ENCODE measurements at places on chromosomes 5 and 9. TPM values are rescaled to one million over a fixed set of nuclear protein-coding genes. Genes with fewer than 3 reads are reported as not detected.

PCDHGA3 gene
- total RNA-seq, result 0.27 TPM

SPINK5 gene
- 26.0 TPM for total RNA-seq

OR1Q1 gene
- not detected for total RNA-seq

ATG12 gene
- 45.9 TPM for total RNA-seq

FOXD4L5 gene
- not detected for total RNA-seq

JADE2 gene
- 29.8 TPM for total RNA-seq

LCN12 gene
- 8.3 TPM for total RNA-seq
